Activated T-cell treated with anti-CD3 and anti-CD28 coated beads for 4 hours (primary cell): ENCODE measurements at places on chromosomes 2 and 18.

GRCh38 chr18:58556331-58557007 is 72.4 kb downstream of the ALPK2 start:
- no peak for DNase-seq

DNA sequence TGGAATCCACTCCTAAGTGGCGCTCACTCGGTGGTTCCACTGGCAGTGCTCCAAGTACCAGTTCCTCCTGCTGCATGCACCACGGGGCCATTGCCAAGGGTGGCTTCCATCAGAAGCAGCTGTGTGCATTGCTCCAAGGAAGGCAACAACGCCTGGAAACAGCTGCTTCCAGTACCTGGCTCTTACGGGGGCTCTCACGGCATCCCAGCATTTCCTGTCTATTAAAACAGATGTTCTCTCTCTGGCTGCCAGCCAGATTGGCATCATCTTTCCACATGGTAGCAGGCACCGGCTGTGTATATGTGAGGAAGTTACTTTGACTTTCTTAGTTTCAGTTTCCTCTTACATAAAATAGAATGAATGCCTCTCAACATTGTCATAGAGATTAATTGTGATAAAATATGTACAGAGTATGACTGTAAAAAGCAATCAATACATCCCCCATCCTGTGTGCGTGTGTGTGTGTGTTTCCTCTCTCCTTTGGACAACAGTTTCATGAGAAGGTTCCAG is 84.9 kb downstream of the CMPK2 start:
- no peak for DNase-seq

DNA sequence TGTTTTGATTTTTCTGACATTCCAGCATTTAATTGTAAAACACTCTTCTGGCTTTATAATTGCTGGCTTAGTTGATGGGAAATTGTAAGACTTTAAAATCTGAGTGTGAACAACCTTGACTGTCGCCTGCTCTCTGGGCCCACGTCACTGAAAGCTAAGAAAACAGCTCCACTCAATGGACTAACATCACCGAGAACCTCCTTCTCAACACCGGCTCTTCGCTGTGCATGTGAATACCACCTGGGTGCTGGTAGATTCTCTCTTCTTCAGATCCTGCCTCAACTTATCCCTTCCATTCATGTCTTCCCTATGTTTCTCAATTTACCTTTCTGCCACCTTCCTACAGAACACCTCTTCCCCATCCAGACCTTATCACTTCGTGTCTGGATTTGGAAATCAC is 523.1 kb upstream of the ID2 start:
- DNase-seq: no peak

- DNase-seq: no peak
Measured at GRCh38 chr18:34342960-34343359, 118.2 kb upstream of the NOL4 start.

DNA sequence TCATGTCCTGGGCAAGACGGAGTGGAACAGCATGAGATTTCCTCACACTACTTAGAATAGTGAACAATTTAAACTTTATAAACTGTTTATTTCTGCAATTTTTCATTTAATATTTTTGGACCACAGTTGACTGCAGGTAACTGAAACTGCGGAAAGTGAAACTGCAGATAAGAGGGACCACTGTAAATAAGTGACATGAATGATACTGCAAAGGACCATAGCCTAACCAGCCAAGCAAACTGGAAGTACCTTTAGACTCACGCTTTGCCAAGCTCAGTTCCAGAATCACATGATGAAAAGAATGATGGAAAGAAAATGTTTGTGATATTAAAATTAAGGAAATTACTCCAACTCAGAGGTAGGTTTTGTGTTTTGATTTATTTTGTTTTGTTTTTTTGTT is 94.6 kb upstream of the ITGA4 start:
- no peak for DNase-seq

DNA sequence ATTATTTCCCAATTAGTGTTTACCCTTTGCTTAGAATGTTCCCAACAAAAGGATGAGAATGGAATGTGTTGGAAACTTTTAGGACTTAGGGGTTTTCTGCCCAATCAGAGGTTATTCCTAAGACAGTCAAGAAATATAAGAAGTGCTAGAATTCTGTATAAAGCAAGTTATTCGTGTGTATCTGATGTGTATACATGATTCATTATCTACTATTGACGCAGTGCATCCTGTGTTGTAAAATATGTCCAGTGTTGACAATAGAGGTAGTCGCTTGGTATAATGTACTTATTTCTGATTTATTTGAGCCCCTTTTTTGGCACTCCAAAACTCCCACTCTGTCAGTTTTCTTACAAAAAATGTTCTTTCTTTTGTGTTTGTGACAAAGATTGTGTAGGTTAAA is 881 bp downstream of the PIKFYVE start:
- no peak for DNase-seq

DNA sequence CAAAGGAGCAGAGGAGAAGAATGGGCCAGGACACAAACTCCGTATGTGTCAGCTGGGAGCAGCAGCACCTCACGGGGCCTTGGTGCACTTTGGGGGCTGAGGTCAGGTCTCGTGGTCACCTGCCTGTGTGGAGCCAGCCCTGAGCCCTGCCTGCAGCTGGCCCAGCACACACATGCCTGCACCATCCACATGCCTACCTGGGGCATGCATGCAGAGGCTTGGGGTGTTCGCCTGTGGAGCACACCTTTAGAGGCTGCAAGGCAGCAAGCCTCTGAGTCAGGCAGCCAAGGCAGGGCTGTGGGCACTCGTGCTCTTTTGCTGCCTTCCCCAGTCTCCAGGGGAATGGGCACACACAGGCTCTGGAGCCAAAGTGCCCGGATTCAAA is 36.0 kb downstream of the ARHGEF4 start:
- no peak for DNase-seq

DNA sequence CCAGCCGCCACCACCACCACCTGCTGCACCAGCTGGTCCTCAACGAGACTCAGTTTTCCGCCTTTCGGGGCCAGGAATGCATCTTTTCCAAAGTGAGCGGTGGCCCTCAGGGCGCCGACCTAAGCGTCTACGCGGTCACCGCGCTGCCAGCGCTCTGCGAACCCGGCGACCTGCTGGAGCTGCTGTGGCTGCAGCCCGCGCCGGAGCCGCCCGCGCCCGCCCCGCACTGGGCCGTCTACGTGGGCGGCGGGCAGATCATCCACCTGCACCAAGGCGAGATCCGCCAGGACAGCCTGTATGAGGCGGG is 1.6 kb downstream of the LRATD1 start:
- DNase-seq: no peak

DNA sequence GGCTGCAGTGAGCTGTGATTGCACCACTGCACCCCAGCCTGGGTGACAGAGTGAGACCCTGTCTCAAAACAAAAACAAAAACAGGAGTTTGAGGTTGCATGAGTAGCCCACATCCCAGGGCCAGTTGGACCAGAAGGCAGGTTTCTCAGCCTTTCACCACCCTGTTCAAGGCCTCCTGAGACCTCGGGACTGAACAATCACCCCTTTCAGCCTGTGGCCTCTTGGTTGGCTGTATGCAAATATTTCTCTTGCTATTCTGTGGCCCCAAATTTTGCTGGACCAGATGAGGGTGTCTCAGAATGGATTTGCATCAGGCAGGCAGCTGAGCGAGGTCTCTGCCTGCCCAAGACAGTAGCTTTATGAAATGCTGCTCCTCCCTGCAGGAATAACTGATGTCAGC is 56.9 kb downstream of the DPYSL5 start:
- no peak for DNase-seq

DNA sequence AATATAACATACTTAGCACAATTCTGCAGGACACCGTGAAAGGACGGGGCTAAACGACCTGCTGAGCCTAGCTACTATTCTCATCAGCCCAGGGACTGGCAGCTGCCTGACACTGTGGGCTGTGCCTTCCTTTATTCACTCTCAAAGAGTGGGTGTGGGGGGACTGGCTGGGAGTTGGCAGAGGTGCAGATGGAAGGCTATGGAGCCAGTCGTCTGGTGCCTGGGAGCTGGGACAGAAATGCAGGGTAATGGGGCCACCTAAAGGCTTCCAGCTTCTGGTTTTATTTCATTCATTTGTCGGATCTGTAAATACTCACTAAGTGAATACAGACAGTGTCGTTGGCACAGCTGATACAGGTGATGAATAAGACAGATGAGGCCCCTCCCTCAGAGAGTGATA is 56.0 kb upstream of the NFU1 start:
- DNase-seq: no peak

- no peak for DNase-seq
Measured at GRCh38 chr2:236333417-236334121, 69.4 kb upstream of the ASB18 start.

DNA sequence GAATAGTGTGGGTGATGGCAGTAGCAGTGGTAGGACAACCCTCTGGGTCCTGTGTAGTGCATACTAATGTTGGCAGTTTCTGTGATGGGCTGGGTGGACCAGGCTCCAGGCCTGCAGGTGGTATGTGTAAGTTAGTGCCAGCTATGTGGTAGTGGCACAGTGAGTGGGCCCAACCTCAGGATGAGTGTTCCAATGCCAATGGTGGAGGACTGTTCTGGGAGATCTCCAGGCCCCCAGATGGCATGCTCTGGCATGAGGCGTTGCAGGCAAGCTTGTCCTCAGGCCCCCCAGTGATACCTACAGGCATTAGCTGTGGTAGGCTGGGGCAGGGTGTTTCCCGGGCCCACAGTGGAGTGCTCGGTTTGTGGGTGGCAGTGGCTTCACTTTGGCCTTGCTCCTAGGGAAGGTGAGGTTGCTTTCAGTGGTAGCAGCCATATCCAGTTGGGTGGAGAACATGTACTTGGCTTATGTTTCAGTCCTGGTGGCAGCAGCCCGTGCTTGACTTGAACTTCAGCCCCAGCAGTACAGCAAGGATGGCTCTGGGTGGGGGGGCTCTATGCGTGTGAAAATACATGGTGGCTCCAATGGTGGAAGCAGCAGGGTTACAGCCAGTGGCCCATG is 32.4 kb downstream of the TEX51 start:
- DNase-seq: no peak

DNA sequence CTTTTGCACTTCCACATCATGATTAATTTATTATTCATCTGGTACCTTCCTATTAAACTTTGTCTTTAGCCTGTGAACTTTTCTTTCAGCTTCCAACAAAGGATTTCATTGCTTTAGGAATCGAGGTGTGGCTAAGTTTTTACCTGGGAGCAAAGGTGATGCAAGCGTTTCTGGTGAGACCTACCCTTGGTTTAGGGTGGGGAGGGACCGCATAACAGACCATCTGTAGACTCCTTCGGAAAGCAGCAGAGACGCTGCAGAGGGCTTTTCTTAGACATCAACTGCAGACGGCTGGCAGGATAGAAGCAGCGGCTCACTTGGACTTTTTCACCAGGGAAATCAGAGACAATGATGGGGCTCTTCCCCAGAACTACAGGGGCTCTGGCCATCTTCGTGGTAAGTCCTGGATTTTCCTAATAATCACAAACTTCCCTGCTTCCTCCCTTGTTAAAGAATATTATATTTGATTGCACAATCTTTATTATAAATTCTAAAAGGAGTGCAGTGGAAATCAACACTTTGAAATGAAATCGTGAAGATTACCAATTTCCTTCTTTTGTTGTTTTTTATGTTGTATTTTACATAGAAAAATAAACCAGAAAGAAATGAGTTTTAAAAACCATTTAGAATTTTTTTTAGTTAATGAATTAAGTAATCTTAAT is at the start of gene DSG3:
DSG3 (plus strand) TSS at position 212 of the 662 bp plus-strand sequence; CDS start at position 349, 137 bp downstream.
- no peak for DNase-seq

GRCh38 chr2:233248999-233249398 is 2.5 kb upstream of the ATG16L1 start:
- no peak for DNase-seq

GRCh38 chr2:60440079-60440766 is 113.2 kb downstream of the BCL11A start:
- DNase-seq: no peak

GRCh38 chr2:180071797-180072196 is 64.7 kb upstream of the CWC22 start:
- DNase-seq: no peak

- no peak for DNase-seq
Measured at GRCh38 chr2:106161938-106162820, 31.9 kb downstream of the UXS1 start.

DNA sequence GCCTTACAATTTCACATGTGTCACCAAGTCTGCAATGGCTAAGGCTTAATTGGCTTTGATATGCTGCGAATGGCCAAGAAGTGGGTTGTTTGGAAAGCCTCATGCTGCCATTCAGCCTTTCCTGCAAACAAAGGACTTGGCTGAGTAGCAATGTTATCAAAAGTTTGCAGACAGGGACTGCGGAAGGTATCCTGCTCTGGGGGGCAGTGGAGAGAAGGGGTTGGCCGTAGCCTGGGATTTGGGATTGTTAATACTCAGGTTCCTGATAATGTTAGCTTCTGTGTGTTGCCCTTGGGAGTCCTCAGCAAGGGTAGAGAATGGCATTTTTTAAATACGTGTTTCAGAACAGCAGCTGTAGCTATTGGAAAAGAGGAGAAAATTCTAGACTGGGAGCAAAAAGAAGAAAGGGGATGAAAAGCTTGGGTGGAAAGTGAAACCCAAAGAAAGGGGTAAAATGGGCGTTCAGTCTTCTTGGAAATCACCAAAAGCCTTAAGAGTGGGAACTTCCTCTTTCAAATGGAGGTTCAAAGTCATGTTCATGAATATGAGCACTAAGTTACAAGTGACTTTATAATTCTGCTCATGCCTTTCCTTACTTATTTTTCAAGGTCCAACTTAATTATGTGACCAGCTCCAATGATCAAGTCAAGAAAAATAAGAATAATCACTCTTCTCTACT is 325.1 kb downstream of the RNF144A start:
- DNase-seq: no peak

DNA sequence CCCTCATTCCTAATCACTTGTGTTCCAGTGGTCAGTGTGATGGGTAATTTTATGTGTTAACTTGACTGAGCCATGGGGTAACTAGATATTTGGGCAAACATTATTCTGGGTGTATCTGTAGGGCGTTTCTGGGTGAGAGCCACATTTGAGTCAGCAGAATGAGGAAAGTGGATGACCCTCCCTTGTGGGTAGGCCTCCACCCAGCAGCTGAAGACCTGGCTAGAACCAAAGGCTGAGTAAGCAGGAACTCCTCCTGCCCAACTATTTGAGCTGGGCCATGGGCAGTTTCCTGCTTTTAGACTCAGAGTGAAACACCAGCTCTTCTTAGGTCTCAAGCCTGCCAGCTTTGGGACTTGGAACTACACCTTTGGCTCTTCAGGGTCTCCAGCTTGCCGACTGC is 141.8 kb downstream of the ACKR3 start:
- no peak for DNase-seq

DNA sequence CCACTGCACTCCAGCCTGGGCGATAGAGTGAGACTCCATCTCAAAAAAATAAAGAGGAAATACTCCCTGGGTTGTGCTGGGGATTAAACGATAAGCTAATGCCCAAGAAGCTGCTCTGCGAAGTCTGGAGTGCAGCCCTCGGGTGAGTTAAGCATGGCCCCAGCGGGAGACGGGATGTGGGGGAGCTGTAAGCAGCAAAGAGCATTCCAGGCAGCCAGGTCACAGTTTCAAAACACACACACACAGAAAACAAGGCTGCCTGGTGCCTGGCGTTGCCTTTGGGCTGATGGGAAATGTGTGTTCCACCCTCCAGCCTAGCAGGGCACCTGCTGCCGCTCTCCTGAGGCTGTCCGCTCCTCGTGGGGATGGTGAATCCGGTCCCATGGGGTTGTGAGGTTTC is 24.1 kb downstream of the ODC1 start:
- DNase-seq: no peak
